NCI-H524 treated with DMSO at 0.1 percent for 48 hours (cell line): ENCODE measurements at places on chromosomes 3 and 15.
A peak's percentile ranks its signal among the peaks of the same experiment; 100 is the strongest.

GRCh38 chr3:127384717-127385539 is 97.1 kb upstream of the PRR20G start:
- no peak for DNase-seq

GRCh38 chr3:187085933-187086332 is 53.4 kb downstream of the RPL39L start:
- DNase-seq: no peak

GRCh38 chr15:82045179-82045891 is 483 bp downstream of the MEX3B start:
- no peak for DNase-seq

GRCh38 chr15:100204771-100205170 is 137.0 kb downstream of the ADAMTS17 start:
- no peak for DNase-seq

DNA sequence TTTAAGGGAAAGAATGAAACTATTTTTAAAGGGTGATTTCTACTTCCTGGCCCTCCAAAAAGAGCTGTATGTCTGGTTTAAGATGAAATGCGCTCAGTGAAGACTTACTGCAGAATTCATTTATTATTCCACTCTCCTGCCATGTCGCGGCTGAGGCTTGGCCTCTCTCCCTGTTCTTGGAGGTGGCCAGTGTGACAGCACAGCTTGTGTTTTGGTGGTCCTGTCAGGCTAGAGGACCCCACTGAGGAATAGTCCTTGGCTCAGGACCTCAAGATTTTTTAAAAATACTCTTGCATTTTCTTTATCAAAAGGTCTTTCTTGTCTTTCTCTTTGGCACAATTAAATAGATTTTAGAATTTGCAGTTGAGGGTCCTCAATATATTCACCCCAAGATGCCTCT is 384.4 kb downstream of the LRTM1 start:
- DNase-seq: no peak

DNA sequence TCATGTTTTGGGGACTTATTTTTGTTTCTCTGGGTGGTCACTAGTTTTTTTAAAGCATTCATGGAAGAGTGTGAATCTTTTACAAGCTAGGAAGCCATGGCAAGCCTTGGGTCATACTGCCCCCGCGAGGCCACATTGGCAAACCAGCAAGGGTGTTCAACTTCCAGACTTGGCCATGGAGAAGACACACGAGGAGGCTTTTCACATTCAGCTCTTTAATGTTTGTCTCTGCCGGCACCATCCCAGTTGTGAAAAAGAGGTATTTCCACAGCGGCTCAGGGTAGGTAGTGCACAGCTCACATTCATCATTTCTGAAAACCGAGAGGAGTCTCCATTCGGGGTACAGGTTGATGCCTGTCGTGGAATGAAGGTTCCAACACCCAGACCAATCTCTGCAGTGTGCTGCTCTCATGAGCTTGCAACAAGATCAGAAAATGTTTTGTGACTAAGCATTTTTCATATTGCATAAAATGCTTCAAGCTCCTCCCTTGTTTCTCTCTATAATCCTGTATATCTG is 7.7 kb downstream of the CCR5 start:
- DNase-seq: no peak

DNA sequence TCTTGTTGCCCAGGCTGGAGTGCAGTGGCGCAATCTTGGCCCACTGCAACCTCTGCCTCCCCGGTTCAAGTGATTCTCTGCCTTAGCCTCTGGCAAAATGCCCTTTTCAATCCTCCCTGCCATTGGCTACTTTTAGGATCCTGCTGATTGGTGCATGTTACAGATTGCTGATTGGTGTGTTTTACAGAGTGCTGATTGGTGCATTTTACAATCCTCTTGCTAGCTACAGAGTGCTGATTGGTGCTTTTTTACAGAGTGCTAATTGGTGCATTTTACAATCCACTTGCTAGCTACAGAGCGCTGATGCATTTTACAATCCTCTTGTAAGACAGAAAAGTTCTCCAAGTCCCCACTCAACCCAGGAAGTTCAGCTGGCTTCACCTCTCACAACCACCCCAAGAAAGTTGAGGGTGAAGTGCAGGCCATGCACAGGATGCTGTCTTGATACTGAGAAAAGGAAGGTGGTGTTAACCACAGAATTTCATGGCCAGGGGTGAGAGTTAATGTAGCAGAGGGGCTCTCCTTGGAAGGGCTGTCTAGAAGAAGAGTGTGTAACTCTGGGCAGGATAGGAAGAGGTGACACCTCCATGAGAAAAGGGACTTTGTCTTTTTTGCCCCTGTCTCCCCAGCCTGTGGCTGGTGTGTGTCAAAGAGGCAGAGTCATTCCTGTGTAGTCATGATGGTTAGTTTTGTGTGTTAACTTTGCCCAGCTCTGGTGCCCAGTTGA is 145.9 kb downstream of the APBA2 start:
- DNase-seq: no peak

DNA sequence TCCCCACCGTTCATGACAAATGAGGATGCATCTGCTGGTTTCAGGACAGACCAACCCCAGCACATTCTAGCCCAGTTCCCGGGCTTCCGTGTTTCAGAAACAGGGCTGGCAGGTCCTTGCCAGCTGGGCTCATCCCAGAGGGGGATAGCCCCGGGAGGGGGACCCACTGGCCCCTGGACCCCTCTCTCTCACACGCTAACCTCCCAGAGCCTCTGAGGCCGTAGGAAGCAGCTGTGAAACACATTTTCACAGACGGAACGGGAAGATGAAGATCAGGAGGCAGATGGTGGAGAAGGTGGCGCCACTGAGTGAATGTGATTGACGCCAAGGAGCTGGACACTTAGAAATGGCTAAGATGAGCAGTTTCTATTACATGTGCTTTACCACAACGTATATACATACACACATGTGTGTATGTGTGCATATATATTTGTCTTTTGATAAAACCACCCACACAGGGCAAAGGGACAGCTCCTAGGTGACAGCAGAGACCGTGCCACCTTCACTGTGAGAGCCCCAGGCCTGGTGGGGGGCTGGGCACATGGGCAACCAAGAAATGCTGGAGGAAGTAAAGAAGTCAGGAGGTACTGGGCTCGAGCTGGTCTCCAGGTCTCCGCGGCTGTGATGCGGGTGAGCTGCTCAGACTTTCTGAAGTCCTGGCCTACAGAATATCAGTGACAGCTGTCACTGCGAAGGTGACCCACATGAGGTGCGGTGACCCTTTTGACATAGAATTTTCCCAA is 168.6 kb upstream of the IQSEC1 start:
- no peak for DNase-seq

DNA sequence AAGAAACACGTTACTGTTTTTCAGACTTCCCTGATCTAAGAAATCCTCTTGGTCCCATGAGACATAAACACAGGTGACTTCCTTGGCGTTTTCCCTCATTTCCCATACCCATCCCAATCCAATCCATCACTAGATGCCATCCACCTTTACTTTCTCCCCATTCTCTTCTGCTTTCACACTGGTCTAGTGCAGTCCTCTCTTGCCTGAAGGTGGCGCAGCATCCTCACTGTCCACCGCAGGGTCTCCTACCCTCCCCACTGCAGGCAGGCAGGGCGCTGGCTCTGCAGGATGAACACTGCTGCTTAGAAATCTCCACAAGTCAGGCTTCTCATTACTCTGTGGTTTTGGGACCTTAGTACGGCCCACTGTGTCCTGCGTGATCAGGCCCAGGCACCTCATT is 58.2 kb downstream of the RAB7A start:
- DNase-seq: no peak

- DNase-seq: no peak
These were observed 124.0 kb downstream of the ATP1B3 start for GRCh38 chr3:142000325-142000870.

GRCh38 chr15:91882858-91883586 is 29.5 kb downstream of the SLCO3A1 start:
- DNase-seq: peak; percentile 70

GRCh38 chr15:64011736-64012135 is 34.5 kb downstream of the DAPK2 start:
- no peak for DNase-seq

GRCh38 chr15:40595773-40596172 is 1.7 kb downstream of the KNL1 start:
- DNase-seq: no peak

DNA sequence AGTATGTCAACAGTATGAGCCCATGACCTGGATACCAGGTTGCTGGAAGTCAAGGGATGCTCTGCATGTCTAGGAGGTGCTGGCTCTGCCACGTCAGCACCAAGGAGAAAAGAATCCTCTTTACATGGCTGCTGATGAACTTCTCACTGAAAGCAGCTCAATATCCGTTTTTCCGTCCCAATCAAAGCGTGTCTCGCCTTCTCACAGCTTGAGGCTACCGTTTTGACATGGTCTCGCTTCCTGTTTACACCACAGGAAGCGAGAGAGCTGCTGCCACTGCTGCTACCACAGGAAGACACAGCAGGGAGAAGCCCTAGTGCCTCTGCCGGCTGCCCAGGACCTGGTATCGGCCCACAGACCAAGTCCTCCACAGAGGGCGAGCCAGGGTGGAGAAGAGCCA is 27.3 kb downstream of the STARD5 start:
- DNase-seq: no peak

GRCh38 chr3:72092778-72093177 is 307.8 kb upstream of the PROK2 start:
- no peak for DNase-seq

DNA sequence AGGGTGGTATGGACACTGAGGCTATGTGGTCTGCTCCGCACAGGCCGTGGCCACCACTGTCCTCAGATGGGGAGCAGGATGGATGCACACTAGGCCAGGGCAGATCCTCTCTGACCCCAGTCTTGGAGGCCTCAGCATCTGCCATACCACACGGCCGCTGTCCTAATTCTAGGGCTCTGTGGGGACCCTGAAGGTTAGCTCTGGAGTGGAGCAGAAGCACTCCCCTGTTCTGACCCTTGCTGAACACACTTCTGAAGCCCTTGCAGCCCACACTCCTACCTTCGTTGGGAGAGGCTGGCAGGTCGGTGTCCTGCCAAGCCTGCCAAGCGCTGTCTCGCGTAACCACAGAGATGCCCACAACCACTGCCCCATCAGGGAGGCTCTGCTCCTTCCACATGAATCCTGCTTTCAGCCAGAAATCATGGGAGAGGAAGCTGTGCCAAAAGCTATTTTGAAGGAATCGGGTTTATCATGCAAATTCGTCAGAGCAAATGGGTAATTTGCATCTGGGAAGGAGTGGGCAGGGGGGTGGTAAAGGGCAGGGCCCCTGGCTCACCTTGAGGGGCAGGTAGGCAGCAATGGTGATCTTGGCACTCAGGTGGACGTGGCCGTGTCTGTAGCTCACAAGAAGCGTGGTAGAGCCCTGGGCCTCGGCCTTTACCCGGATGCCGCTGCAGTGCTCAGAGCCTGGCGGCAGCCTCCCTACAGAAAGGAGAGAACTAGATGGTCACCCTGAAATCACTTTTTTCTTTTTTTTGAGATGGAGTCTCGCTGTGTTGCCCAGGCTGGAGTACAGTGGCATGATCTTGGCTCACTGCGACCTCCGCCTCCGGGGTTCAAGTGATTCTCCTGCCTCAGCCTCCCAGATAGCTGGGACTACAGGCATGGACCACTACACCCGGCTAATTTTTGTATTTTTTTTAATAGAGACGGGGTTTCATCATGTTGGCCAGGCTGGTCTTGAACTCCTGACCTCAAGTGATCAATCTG is 54.4 kb downstream of the NUP210 start:
- no peak for DNase-seq

DNA sequence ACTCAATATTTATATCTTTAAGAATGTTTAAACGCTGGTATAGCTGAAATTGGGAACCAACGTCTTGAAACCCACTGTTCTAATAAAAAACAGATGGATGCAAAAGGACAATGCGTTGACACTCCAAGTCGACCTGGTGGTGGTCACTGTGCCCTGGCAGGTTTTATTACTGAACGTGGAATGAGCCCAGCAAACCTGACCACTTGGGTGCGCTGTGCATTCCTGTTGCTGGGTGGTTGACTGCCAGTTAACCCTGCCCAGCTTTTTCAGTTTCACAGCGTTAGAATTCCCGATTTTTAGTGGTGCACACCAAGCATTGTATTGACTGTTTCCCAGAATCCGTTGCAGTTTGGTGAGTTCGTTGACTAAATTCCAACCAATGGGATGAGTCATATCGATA is 384.4 kb downstream of the OCA2 start:
- no peak for DNase-seq

DNA sequence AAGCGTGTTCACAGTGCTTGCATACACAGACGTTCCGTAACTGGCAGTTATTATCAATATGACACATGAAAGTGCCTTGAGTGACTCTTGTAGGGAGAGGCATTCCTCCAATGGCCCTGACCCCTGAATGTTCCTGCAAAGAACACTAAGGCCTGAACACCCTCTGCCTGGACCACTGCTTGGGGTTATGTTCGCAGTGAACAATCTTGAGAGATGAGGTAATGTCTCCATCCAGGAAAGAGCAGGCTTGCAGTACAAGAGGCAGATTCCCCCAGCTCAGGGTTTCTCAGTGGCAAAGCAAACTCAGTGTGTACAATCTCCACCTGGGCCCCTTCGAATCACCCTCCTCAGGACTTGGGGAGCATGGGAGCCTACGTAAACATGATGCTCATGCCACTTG is 324.6 kb downstream of the MAGI1 start:
- no peak for DNase-seq

GRCh38 chr15:67882487-67883233 is 42.8 kb upstream of the RNU6-1 start:
- DNase-seq: no peak

DNA sequence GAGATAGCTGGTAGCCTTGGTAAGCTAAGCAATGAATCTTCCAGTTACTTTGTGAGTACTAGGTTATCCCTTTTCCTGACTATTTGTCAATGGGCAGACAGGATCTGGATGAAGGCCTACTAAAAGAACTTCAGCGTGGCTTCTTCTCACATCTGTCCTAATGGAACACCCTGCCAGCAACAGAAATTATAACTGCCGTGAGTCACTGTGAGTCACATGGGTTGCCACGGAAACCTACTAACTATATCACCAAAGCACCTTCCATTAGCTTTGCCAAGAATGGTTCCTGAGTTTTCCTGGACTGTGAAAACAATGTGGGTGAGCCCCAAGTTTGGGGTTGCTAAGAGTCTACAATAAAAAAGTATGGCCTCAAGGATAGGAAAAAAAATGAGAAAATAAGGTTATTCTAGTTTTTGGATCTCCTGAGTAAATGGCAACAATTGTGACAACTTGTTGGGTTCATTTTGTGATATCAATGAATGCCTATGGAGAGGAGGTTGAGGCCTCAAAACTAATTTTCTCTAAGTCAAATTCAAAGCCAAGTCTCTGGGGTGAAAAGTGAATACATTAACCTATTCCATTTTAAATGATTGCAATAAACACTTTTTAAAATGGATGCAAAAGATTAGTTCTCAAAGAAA is 195.1 kb upstream of the ICE2 start:
- DNase-seq: no peak

GRCh38 chr3:187212705-187213104 is 15.4 kb downstream of the RTP1 start:
- no peak for DNase-seq

DNA sequence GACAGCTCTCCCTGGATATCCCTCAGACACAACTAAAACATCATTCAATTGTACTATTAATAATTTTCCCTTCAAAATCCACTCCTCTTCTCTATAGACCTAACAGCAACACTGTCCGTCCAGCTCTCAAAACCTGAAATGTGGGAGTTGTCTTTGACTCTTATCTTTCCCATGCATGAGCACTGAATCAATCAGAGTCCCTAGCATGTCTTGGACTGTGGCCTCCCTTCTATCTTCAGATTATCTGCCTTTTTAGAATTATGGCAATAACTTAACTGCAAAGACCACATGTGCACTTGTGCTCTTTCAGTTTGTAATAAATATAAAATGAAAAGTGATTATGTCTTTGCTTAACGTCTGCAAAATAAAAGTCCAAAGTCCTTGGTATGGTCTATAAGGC is 107.0 kb downstream of the UBE3A start:
- no peak for DNase-seq
